ENCODE measurements at places on chromosomes 6 and 20. TPM values are rescaled to one million over a fixed set of nuclear protein-coding genes. Genes with fewer than 3 reads are reported as not detected.

GRCh38 chr6:15132167-15132566, 113.7 kb upstream of the JARID2 start:
- no peak for DNase-seq

- peak; percentile 83 for DNase-seq
Measured at GRCh38 chr6:41786451-41787218, 859 bp upstream of the TOMM6 start.

DNA sequence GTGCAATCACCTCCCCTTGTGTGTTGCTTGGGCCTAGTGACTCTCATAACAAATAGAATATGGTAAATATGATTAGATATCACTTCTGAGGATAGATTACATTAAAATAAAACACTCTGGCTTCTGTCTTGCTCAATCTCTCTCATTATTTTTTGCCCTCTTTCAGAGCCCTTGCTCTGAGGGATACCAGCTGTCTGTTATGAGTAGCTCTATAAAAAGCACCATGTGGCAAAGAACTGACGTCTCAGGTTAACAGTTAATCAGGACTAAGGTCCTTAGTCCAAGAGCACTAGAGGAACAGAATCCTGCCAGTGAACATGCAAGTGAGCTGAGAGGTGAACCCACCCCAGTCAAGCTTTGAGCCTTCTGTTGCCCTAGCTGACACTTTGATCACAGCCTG, 402.2 kb upstream of the HTR1E start:
- no peak for DNase-seq

- DNase-seq: no peak
Measured at GRCh38 chr20:39117491-39117890, 155.3 kb downstream of the DHX35 start.

DNA sequence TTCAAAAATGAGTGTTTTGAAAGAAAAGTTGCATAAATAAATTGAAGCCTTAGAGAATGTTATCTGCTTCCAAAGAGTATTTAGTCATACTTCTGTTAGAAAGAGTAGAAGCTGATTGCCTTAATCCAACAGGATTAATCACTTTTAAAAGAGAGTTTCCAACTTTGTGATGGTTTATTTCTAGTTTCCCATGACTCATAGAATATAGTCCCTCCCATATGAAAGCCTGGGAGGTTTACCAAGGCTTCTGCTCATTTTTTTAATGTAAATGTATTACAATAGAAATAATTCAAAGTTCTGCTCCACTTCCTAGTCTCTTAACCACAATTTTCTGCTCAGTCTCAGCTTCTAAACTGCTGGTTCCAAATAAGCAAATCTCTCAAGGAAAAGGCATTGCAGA, 118.0 kb upstream of the IRAK1BP1 start:
- DNase-seq: no peak

DNA sequence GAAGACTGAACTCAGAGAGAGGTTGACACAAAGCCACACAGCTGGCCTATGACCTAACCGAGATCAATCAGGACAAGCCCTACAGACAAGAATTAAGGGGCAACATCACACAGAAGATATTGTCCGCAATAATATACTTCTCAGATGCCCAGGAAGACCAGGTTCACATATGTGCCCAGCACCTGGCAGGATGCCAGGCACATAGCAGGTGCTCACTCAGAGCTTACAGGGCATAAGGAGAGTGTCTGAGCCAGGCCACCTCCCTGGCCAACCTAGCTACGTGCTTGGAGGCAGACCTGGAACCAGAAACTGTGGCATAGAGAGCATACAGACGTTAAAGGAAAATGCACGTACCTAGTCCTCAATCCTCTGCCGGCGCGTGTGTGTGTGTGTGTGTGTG, 87.0 kb upstream of the LRFN2 start:
- DNase-seq: no peak

- DNase-seq: no peak
Measured at GRCh38 chr6:70151616-70152015, 151.3 kb downstream of the COL9A1 start.

- no peak for DNase-seq
Measured at GRCh38 chr20:21129861-21130260, 4.0 kb downstream of the KIZ start.

- peak; percentile 92 for DNase-seq
Measured at GRCh38 chr6:291697-292505, at the start of gene DUSP22. Gene DUSP22 (plus strand): TSS chr6:292487. CDS start chr6:292540, 53 bp downstream.

- DNase-seq: no peak
Measured at GRCh38 chr20:7879883-7880282, 60.4 kb downstream of the HAO1 start.

The RFX6 gene
- 1.5 TPM for total RNA-seq

The BMP2 gene
- 60.4 TPM for total RNA-seq

The ANKRD66 gene
- not detected for total RNA-seq

The WFDC12 gene
- 0.92 TPM for total RNA-seq
